Renal cortical epithelial cell (primary cell): ENCODE measurements at places on chromosomes 4 and X. TPM values are rescaled to one million over a fixed set of nuclear protein-coding genes. Genes with fewer than 3 reads are reported as not detected.

The AADAT gene
- 1.6 and 5.9 TPM in 2 replicates for total RNA-seq

The FGB gene
- total RNA-seq, result 0.69 and 14.3 TPM in 2 replicates

DNA sequence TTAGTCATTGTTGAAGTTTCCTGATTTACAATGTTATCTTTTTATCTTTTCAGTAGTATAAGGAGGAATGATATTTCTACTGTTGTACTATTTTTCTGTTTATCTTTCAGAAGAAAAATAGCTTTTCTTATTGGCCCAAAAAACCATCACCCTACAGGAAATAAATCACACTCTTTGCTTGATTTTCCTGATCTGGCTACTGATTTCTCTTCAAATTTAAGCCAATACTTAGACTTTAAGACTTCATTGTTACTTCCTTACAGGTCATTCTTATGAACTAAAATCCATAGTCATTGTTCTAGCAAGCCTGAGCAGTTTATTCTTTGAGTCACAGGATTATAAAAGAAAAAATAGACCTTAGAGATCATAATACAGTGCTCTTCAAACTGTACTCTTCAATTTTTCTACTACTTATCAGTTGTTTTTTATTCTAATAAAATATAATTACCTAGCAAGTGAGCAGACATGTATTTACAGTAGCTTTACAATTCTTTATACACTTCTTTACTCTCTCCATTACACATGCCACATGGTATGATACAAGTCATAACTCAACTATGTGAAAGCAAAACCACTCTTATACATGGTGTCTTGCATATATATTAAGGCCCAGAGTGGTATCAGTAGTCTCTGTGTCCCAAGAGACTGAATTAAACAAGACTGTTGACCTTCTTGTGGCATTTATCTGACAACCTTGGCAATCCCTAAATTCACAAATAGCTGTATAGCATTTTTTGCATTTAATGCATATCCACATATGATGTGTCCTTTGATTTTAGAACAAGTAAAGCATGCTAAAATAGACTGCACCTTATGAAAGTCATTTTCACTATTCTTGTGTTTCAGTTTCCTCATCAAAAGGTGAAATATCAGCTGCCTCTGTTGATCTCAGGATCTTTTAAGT lies 47.9 kb downstream of the TET2 start:
- DNase-seq, result no peak

- peak; percentile 47 for DNase-seq
Measured at GRCh38 chr4:15717086-15717485, 14.2 kb downstream of the BST1 start.

The CXCL9 gene
- total RNA-seq, result not detected in 2 replicates

DNA sequence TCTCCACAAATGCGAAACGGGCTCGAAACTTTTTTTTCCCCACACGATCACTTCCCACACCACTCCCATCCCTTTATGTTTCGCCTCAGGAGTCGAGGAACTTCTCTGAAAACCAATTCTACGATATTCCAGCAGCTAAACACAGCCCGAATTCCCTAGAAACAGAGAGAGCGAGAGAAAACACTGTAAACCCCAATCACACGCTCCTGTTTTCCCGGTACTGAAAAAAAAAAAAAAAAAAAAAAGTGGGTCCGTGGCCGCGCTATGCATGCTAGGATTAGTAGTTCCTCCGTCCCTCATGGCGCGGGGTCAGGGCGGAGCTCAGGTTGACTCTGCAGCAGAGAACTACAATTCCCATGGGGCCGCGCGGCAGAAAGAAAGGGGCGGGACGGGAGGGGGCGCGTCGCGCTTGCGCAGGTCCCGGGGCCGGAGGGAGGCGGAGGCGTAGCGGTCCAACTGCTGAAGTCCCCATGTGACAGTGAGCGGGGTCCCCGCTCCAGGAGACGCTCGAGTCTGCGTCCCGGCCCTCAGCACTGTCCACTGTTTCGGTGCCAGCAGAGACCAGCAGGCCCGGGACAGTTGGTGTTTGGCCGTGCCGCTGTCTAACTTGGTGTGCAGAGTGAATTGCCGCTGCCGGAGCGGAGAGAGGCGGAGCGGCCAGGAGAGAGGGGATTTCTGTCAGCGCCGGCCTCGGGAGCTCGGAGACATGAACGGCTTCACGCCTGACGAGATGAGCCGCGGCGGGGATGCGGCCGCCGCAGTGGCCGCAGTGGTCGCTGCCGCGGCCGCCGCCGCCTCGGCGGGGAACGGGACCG lies at the start of gene SAP30:
SAP30 (plus strand) TSS at position 478 of the 815 bp plus-strand sequence; CDS start at position 707, 229 bp downstream.
- peak; percentile 92 for DNase-seq

The MSX1 gene
- 0.15 and 0.69 TPM in 2 replicates for total RNA-seq

The ZFP92 gene
- 0.35 and 4.6 TPM in 2 replicates for total RNA-seq

The WDR13 gene
- 119 and 212 TPM in 2 replicates for total RNA-seq

GRCh38 chr4:136124251-136124745 lies 1408.0 kb downstream of the PCDH18 start:
- no peak for DNase-seq

DNA sequence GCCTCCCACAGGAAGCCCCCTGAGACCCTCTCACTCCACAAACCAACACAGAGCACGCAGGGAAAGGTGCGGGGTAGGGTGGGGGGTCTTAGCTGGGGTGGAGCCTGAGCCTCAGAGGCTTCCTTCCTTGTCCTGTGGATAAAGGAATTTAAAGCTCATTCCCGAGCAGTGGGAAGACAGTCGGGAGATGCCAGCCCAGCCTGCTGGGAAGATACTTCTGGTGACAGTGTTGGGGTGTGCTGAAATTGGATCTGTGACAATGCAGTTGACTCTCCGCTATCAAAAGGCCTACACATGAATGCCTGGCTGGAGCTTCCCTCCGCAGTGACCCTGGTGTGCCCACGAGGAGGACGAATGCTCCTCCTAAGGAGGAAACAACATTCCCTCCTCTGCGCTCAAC lies 45.5 kb downstream of the JAKMIP1 start:
- no peak for DNase-seq

- no peak for DNase-seq
Measured at GRCh38 chrX:9730752-9731151, 34.9 kb downstream of the GPR143 start.
